ENCODE measurements at places on chromosomes 5 and 9. TPM values are rescaled to one million over a fixed set of nuclear protein-coding genes. Genes with fewer than 3 reads are reported as not detected.

DNA sequence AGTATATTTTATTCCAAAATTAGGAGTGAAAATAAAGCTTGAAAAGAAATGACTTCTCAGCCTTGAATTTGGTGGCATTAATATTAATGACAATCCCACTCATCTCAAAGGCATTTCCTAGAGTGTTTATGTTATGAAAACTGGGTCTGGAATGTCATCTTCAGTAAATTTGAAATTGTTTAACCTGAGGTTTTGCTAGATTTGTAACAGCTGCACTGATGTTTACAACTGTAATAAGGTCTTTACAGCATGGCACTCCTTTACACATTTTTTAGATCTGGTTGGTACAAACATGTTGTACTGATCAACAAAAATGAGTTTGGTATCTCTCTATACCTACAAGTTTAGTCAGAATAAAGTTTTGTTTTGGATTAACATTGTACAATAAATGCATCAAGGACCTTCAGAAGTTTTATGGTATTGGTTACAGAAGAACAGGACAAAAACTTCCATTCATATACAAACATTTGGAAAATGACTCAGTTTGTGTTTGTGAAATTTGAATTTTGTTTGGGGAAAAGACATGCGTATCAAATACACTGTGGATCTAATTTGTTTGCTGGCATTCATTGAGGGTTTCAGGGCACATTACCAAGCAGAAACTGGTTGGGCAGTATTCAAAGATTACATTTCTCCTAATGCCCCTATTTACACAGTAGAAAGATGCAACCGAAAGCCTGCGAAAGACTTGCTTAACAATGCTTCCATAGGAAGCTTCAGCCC is 11.6 kb downstream of the FANCC start:
- DNase-seq: peak; percentile 82

- no peak for DNase-seq
These were observed 180.1 kb downstream of the SYK start for GRCh38 chr9:90981726-90982125.

- peak; percentile 82 for DNase-seq
These were observed 638 bp downstream of the MARCHF3 start for GRCh38 chr5:127029581-127030258.

- DNase-seq: no peak
These were observed 7.7 kb upstream of the GAS1 start for GRCh38 chr9:86955042-86955441.

GRCh38 chr5:73135429-73136054 is 15.2 kb downstream of the TMEM171 start:
- DNase-seq: peak; percentile 78

DNA sequence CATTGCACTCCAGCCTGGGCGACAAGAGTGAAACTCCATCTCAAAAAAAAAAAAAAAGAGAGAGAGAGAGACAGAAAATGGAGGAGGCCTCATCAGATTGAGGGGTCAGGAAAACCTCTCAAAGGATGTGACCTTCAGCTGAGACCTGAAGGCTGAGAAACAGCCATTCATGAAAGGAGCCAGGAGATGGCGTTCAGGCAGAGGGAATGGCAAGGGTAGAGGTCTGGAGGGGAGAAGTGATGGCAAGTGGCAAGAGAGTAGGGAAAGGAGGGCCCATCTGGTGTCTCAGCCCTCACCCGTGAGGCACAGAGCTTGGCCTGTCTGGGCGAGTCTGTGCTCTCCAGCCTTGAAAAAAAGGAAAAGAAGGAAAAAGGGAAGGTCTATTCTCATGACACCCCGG is 17.0 kb downstream of the CAMK2A start:
- DNase-seq: peak; percentile 66

NDST1 gene
- total RNA-seq: 83.6 TPM

IFNA2 gene
- total RNA-seq: not detected

LRSAM1 gene
- total RNA-seq: 7.9 TPM

OR1N1 gene
- total RNA-seq: not detected

CTXN3 gene
- total RNA-seq: not detected
